ENCODE measurements at places on chromosomes 7 and 10. TPM values are rescaled to one million over a fixed set of nuclear protein-coding genes. Genes with fewer than 3 reads are reported as not detected.

Gene PTTG1IP2
- total RNA-seq = not detected

Gene PTEN
- 172 TPM for total RNA-seq

Gene ADAM8
- total RNA-seq = 0.87 TPM

Gene SUN3
- total RNA-seq = not detected

Gene DYDC2
- not detected for total RNA-seq

Gene FXYD4
- total RNA-seq = not detected

Gene PDK4
- 3.2 TPM for total RNA-seq

Gene GRID1
- total RNA-seq = not detected

Gene BICC1
- 66.3 TPM for total RNA-seq

Gene DNAH11
- total RNA-seq = 0.40 TPM

Gene CH25H
- total RNA-seq = 0.40 TPM

Gene ZWINT
- total RNA-seq = 33.6 TPM

Gene ZMIZ2
- 10.3 TPM for total RNA-seq

Gene MBL2
- total RNA-seq = not detected

Gene CTAGE4
- 0.66 TPM for total RNA-seq

Gene TAS2R4
- 0.99 TPM for total RNA-seq

Gene HOXA9
- total RNA-seq = not detected

Gene CCM2
- total RNA-seq = 45.9 TPM

Gene MYL10
- not detected for total RNA-seq

Gene SPOCK2
- 0.26 TPM for total RNA-seq

Gene CPXM2
- 99.2 TPM for total RNA-seq

Gene LLCFC1
- total RNA-seq = not detected

Gene MLXIPL
- not detected for total RNA-seq

Gene CEP55
- total RNA-seq = 32.0 TPM

Gene IL2RA
- total RNA-seq = not detected

Gene PTPN20
- total RNA-seq = 0.92 TPM

Gene HKDC1
- 1.7 TPM for total RNA-seq

Gene LRIT1
- not detected for total RNA-seq

Gene INMT
- 3.5 TPM for total RNA-seq

Gene SEMA3D
- 18.9 TPM for total RNA-seq

Gene CFAP46
- 0.19 TPM for total RNA-seq

Gene GTF2IRD1
- total RNA-seq = 4.4 TPM

Gene UCMA
- not detected for total RNA-seq

Gene CUBN
- 2.2 TPM for total RNA-seq

Gene PAPSS2
- 149 TPM for total RNA-seq

Gene GIMAP1
- 0.26 TPM for total RNA-seq

Gene GPR158
- 0.13 TPM for total RNA-seq

Gene MTG1
- 19.3 TPM for total RNA-seq

Gene VIPR2
- total RNA-seq = 0.06 TPM

Gene CCDC3
- total RNA-seq = 21.1 TPM

Gene GCK
- 0.25 TPM for total RNA-seq

Gene ELAPOR2
- 3.3 TPM for total RNA-seq

Gene GIMAP6
- total RNA-seq = 5.4 TPM

Gene ITGB8
- 5.7 TPM for total RNA-seq

Gene KIAA1549
- total RNA-seq = 0.26 TPM

Gene RET
- total RNA-seq = not detected

Gene TOMM7
- total RNA-seq = 217 TPM

Gene SND1
- 160 TPM for total RNA-seq

Gene SYT15
- total RNA-seq = 0.06 TPM

Gene GPRIN2
- total RNA-seq = not detected

Data from aortic smooth muscle cell (primary cell).